ENCODE measurements at places on chromosomes 12 and 14. TPM values are rescaled to one million over a fixed set of nuclear protein-coding genes. Genes with fewer than 3 reads are reported as not detected.

MYL2 gene
- total RNA-seq = not detected

- no peaks in the 10 kb centered on the region for H3K27me3 ChIP-seq
- no peak overlapping the region for H3K4me3 ChIP-seq
- H3K4me1 ChIP-seq = peaks cover 4% of the 10 kb centered on the region
- H3K27ac ChIP-seq = no peak overlapping the region
- DNase-seq = no peak
Measured at GRCh38 chr12:96081596-96081995, 46.2 kb upstream of the LTA4H start.

- peaks cover 2% of the 10 kb centered on the region for H3K27me3 ChIP-seq
- no peak for DNase-seq
- no peaks in the 10 kb centered on the region for H3K36me3 ChIP-seq
Measured at GRCh38 chr12:15270591-15270990, 49.4 kb upstream of the RERG start.

GRCh38 chr12:45914090-45914489 lies 76.3 kb downstream of the SCAF11 start:
- DNase-seq = no peak
- H3K4me1 ChIP-seq = no peaks in the 10 kb centered on the region
- no peaks in the 10 kb centered on the region for H3K27me3 ChIP-seq
- H3K4me3 ChIP-seq = no peak overlapping the region
- H3K36me3 ChIP-seq = peaks cover 10% of the 10 kb centered on the region

Data from activated CD4-positive, alpha-beta T cell treated with anti-CD3 and anti-CD28 coated beads for 36 hours (primary cell).